Right lung (tissue), 10 donors: ENCODE measurements at places on chromosomes 1 and 21.

- DNase-seq: no peak
These were observed 8.3 kb downstream of the SUSD4 start for GRCh38 chr1:223355699-223356098.

DNA sequence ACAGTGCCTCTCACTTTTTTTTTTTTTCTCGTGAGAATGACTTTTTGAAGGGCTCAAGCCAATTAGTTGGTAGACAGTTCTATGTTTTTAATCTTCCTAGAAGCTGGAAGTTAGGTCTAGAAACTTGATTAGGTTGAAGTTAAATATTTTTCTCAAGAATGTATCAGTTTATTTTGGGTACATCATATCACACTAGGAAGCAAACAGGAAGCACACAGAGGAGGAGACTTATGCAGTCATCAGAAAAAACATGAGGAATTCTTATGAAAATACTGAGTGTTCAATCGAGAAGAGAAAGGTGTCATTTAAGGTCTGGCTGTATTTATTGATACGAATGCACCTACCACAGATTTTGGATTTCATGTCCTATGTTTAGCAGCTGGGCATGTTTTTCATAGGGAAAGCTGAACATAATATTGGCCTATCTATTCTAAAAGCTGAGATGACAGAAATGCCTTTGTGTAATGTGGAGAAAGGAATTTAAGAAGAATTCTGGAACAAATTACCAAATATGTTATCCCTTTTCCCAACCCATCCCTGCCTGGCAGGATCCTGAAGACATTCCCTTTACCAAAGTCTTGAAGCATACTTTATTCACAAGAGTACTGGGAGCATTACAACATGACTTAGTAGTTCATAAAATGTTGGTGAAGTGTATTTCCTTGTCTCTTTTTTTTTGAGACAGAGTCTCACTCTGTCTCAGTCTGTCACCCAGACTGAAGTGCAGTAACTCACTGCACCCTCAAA is 17.5 kb upstream of the ZFP69B start:
- no peak for DNase-seq

DNA sequence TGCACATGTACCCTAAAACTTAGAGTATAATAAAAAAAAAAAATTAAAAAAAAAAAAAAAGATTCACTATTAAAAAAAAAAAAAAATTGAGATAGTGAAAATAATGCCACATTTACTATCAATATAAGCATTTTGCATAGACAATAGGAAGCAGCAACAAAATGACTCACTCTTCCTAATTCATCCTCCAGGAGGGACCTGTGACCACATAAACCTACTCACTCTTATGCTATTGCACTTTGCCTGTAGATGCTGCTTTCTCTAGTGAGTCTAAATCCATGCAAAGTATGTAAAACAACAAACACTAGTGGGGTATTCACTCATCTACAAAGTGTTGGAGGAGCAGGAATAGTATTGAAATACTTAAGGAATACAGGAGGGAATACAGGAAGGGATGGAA is 2.9 kb downstream of the OR10J5 start:
- DNase-seq: no peak

DNA sequence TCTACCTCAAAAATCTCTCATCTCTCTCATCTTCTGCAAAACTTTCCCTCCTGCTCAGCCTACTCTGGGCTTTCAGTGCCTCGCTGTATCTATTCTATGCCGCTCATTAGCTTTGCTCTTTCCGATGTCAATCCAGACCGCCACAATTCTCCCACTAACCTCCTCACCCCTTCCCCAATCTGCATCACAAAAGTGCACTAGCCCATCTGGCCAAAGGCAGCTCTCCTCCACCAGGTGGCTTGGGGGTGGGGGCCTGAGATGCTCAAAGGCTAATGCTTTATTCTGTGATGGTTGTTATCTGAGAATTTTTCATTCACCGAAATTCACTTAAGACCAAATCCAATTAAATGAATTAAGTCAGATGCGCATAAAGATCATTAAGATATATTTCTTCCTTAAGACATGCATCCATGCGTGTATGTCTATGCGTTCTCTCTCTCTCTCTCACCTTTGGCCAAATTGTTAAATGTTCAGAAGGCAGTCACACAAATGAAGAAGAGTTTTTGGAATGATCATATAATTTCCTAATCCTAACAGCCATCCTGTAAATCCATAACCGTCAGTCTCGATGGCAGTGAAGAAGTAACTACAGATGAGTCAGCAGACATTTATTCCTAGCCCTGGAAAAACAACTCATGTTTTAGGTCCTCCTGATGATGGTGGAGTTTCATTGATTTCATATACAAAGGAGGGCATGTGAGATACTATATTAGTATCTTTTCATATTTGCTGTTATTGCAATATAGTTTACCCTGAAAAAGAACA is 111.3 kb downstream of the C1orf21 start:
- DNase-seq: no peak

DNA sequence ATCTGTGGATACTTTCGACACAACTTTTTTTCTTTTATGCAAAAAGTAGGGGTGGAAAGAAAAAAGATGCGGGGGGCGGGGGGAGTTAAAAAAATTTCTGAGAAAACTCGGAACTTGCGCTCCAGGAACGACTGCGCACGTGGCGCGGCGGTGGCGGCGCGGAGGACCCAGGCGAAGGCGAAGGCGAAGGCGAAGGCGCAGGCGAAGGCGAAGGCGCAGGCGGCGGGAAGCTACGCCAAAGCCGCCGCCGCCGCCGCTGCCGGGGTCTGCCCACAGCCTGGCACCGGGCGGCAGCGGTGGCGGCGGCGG is 208 bp upstream of the BARHL2 start:
- DNase-seq: no peak

GRCh38 chr1:5389101-5389885 is 602.9 kb downstream of the NPHP4 start:
- no peak for DNase-seq

GRCh38 chr1:17263936-17264335 is 15.0 kb downstream of the PADI3 start:
- DNase-seq: no peak

DNA sequence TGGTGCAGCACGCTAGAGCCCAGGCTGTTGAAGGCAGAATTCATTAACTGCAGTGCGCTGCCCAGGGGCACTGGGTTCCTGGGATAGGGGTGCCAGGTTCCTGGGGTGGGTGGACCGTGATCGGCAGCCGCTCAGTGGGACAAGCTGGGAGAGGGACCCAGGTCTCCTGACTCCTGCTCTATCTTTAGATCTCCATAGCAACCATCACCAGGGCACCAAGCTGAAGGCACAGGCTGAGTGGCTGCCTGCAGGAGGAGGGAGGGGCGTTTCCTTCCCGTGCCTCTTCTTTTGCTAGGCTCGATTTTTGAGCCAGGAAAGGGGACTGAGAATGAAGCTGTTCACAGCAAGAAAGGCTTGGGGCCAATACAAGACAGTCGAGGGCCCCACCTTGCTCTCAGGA is 20.9 kb upstream of the CDCP2 start:
- no peak for DNase-seq

GRCh38 chr1:217717959-217718358 is 86.8 kb downstream of the SPATA17 start:
- DNase-seq: no peak

GRCh38 chr1:54764922-54765561 is 719 bp upstream of the PARS2 start:
- DNase-seq: no peak

GRCh38 chr1:56466538-56466937 is 112.8 kb downstream of the PLPP3 start:
- no peak for DNase-seq

- DNase-seq: no peak
These were observed 14.4 kb upstream of the ZNF362 start for GRCh38 chr1:33241866-33242265.

GRCh38 chr1:209751627-209752231 is 4.1 kb upstream of the TRAF3IP3 start:
- no peak for DNase-seq

DNA sequence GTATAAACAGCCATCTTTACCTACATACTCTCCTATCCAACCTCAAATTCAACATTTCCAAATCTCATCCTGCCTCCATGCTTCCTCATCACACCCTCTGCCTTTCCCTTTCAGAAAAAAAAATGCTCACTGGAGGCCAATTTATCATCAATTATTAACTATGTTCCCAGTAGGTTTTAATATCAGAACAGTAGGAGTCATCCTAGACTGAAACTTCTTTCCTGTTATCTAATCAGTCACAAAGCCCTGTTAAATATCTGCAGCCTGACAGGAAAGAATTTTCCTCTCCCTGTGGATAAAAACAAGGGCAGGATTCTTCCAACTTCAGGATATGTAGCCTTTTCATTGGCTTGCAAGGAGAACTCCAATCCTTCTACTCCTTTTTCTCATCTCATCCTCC is 28.4 kb downstream of the EGLN1 start:
- no peak for DNase-seq

- no peak for DNase-seq
These were observed 41.8 kb downstream of the SGIP1 start for GRCh38 chr1:66575739-66576138.

GRCh38 chr1:23980728-23981070 is 572 bp upstream of the SRSF10 start:
- no peak for DNase-seq

DNA sequence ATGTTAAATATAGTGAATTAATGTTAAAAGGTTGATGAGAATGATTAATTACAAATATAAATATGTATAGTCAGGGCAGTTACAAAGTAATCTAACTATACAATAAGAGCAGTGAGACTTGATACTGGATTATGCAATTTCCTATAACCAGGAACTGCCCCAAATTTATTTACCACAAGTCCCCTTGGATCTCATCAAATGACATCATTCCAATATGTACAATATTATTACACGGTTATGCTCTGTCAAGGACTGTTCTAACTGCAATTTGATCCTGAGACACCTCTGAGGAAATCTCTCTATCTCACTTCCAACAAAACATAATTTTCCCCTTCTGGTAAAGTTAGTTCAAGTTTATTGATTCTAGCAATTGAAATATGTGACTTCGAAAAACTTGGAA is 917.6 kb downstream of the NCAM2 start:
- no peak for DNase-seq

- no peak for DNase-seq
These were observed 128.7 kb downstream of the RPS6KC1 start for GRCh38 chr1:213179784-213180183.

- no peak for DNase-seq
These were observed 213.7 kb downstream of the PBX1 start for GRCh38 chr1:164772635-164773034.

GRCh38 chr1:76577525-76578185 is 289.6 kb upstream of the ST6GALNAC5 start:
- DNase-seq: no peak

DNA sequence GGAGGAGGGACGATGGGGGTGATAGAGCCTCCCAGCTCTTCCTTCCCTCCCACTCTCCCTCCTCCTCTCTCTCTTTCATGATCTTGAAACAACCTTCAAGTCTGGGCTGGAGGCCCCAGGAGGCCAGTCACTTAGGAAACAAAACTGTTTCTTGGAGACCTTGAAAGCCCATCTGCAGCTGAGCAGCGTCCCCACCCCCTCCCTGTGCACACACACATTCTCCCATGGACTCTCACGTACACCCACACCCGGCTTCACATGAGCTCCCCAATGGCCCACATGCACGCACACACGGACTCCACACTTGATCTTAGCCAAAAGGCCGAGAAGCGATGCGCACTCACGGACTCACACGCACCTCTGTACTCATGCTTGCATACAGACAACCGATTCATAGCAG is 3.2 kb upstream of the ATP1A2 start:
- no peak for DNase-seq

GRCh38 chr1:95230768-95231191 is 3.2 kb upstream of the RWDD3 start:
- DNase-seq: no peak

DNA sequence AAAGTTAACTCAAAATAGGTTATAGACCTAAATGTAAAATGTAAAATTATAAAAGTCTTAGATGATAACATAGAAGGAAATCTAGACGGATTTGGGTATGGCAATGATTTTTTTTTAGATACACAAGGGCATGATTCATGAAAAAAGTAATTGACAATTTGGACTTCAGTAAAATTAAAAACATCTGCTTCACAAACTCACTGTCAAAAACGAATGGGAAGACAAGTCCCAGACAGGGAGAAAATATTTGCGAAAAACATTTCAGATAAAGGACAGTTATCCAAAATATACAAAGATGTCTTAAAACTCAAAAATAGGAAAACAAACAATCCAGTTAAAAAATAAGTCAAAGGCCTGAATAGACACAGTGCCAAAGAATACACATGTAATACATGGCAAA is 9.7 kb upstream of the PTGS2 start:
- DNase-seq: no peak

DNA sequence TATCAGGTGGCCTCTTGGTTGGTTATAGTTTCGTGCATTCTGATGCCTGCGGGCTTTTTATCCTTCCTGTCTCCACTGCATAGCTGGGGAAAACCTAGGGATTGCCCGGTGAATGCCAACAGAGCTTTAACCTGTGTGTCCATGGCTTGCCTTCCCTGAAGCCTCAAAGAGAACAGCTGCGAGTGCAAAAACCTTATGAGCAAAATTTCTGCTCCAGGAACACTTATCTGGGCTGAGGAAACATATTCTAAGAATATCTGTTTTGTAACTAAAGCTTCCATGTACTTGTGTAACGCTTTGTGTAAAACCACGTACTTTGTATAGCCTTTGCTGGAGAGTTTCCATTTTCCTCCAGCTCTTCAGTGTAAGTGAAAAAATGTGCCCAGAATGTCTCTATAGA is 7.2 kb downstream of the CNST start:
- DNase-seq: no peak

DNA sequence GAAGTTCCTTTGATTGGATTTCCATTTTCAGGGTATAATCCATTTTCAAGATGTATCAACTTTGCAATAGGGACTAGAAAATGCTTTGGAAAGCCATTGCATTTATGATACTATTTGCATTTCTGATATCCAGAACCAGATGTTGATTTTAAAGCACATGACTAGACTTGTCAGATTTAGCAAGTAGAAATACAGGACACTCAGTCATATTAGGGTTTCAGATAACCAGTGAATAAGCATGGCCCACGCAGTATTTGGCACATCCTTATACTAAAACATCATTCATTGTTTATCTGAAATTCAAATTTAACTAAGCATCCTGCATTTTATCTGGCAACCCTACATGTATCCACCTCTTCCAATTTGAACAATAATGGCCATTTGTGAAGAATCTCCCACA is 113.3 kb upstream of the DPT start:
- DNase-seq: no peak

DNA sequence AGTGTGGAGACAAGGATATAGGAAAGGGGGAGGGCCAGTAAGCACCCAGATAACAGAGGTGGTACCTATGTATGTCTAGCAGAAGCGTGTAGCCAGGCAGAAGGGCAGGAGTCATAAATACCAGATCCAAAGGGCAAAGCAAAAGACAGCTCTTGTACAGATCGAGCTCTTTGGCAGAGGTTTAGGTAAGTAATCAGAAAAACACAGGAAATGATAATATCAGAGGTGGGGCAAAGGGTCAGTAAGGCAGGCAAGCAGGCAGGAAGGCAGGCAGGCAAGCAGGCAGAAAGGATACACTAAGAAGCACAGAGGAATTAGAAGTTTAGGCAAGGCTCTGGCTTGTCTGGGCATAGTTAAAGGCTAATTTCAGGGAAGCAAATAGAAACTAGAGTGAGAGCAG is 22.7 kb upstream of the SLFNL1 start:
- no peak for DNase-seq
